ENCODE measurements at places on chromosomes 12 and 14.

GRCh38 chr14:20387576-20387975, 25.7 kb downstream of the TEP1 start:
- DNase-seq = no peak

GRCh38 chr12:121805171-121806008, 1.6 kb downstream of the SETD1B start:
- DNase-seq = no peak

DNA sequence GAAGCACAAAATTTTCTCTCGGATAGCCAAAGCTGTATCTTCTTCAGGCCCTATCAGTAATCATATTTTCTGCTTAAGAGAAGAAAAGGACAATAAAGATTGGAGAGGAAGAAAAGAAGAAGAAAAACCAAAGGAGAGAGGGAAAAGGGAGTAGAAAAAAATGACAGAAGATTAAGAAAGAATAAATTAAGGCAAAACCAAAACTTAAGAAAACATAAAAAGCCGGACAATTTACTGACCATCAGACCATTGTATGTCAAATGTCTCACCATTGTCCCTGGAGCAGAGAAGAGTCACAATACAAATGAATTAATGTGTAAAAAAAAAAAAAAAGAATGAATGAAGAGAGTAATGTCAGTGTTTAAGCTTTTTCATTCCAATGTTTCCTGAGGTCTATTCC, 1274.8 kb downstream of the FSCB start:
- DNase-seq = no peak

DNA sequence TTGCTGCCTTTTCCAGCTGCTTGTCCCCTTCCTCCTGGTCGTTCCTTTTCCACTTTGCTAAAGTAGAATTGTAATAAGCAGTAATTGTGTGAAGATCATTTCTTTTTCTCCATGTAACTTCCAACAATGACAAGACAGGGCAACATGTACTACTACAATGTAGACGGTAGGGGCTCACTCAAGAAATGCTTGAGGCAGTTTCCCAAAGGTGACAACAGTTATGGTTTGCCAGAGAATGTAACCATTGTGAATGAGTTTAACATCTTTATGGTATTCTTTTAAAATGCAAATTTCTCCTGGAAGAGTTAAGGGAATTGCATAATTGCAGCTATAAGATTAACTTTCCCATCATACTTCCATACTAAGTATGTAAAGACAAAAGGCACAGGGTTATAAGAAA, 23.8 kb upstream of the PHLDA1 start:
- DNase-seq = no peak

- DNase-seq = no peak
Measured at GRCh38 chr12:66290716-66291200, 11.5 kb upstream of the HELB start.

DNA sequence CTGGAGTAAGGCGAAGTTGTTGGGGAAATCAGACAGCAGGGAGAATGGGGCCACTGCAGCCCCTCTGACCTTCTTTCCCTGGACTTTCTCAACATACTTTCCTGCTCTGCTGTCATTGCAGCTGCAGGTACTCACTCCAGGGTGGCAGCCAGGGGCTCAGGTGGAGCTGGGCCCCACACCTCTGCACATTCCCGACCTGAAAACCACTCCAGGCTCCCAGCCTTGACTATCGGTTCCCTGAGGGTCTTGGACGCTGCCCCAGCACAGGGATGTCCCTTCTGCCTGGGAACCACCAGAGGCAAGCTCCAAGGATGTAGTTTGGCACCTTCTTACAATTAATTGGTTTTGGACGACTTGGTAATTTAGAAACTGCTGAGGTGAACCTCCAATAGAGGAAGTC, 24.8 kb upstream of the CAPRIN2 start:
- no peak for DNase-seq

GRCh38 chr12:48980953-48981756, 3.0 kb downstream of the WNT1 start:
- no peak for DNase-seq

- DNase-seq = no peak
Measured at GRCh38 chr14:32601906-32602305, 272.8 kb downstream of the AKAP6 start.

DNA sequence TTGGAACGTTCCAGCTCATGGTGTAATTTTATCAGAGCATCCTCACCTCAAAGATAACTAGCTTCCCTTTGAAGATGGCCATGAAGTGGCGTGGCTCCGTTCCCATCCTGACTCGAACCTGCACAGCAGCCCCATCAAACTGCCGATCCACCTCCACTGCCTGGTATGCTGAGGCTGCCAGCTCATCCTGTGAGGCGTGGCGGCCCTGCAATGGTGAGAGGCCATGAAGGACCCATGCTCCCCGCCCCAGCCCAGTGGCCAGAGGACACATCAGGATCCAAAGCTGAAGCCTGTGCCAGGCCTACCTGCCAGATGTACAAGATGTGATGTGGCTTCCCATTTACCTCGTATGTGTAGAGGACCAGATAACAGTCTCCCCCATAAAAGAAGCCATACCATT, 11.2 kb downstream of the AVIL start:
- DNase-seq = no peak

Data from activated CD4-positive, CD25-positive, alpha-beta regulatory T cell treated with anti-CD3 and anti-CD28 coated beads, Interleukin-2, amount 50 U/mL, for 16 hours (primary cell).